HuH-7 (cell line): ENCODE measurements at places on chromosomes 2 and 18.

DNA sequence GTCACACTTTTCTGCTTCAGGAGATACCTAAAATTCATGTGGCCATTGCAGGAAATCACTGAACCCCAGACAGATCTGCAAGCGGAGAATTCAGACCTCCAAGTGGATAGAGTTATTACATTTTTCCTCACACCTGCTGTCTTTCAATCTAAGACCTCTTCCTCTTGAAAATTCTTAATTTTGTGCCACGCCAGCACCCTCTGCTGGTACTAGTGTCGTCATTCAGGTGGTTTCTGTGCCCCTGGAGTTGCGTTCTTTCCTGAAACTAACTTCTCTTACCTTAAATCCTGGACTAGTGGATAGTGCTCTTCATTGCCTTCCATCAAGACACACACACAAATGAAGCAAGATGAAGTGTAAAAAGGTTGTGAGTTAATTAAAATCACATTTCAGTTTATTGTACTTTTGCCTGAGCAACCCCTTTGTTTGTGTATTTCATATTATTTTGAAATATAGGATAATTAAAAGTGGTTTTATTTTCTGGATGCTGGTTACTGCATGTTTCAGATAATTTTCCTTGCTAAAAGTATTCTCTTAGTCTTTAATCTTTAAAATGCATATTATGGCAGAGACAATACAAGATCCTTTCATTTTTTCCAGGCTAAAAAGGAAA, 1.6 kb upstream of the DNER start:
- peak; percentile 23 for DNase-seq

GRCh38 chr2:237470914-237471313, 16.1 kb upstream of the MLPH start:
- DNase-seq, result no peak

DNA sequence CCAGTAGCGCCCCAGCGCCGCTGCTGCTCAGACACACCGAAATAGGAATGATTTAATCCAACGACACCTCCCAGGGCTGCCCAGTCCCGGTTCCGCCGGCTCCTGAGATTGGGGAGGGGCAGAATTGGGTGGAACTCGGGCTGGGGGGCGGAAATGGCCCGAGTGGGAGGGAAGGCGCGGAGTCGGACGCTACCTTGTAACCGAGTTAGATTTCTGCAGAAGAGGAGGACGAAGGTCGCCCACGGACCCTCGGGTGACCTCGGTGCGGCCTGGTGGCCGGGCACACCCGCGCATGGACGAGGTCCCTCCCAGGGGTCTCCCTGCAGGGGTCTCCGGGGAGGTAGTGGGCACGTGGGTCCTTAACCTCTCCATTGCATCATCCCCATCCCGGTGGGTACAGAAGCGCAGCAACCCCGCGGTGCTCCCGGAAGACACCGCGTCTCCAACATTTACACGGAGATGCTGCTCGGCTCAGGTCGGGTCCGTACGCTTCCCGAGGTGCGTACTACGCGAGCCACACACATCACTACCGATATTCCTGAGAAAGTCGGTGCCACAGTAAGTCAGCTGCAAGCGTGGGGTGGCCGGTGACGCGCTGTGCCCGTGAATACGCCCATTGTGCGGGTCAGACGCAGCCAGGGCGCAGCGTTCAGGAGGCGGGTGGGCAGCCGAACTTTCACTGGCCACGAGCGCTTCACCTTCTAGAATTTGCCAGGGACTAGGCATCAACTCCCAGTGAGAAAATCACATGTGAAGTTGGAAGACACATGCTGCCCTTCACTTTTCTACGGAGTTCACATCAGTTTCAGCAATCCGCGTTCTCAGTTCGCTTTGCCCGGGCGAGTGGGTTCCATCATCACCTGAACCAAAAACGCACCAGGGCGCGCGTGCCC, 3.0 kb downstream of the ZNF516 start:
- peak; percentile 26 for DNase-seq

- no peak for DNase-seq
Observed at GRCh38 chr2:84194949-84195644, 264.0 kb downstream of the SUCLG1 start.

- no peak for DNase-seq
Observed at GRCh38 chr18:6982398-6982797, 135.2 kb downstream of the LAMA1 start.

DNA sequence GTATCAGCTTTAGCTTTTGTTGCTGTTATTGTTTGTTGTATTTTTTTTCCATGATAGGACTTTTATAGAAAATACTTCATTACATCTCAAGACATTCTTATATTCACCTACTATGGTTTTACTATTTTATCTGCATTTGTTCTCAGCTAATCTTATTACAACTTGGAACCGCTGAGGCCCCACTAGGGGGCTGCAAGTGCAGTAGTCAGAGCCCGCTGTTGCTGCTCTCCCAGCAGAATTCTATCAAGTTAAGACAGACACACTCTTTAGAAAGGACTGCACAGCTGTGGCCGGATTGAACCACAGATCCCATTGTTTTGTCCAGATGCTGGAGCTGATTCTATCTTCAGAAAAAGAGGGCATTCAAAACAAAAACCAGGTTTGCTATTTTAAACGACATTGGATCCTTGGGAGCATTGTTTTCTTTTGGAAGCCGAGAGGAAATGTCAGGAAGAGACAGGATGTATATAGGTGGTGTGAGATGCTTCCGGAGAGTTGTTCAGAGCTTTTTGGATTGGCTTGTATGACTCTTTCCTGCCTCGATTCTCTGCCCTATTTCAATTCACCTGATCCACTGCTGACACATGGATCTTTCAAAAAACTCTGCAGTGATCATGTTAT, 105.7 kb upstream of the GAREM1 start:
- peak; percentile 9 for DNase-seq

GRCh38 chr2:160582490-160583145, 89.0 kb upstream of the RBMS1 start:
- no peak for DNase-seq

DNA sequence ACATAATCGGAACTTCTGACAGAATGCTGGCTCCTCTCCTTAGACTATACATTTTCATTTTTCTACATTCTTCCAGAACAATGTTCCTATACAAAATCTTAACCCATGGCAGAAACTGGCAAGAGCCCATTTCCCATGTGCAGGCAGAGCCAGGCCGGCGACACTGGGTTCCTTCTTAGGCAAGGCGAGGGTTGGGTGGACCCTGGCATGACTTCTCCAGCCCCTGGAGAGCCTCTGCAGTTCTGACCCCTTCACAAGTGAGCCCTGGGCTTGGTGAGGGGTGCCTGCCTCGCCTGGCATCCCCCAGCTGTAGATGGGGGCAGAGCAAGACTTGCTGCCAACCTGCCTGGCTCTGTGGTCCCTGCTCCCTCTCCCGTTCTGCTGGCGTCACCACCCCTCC, 5.0 kb downstream of the GYPC start:
- no peak for DNase-seq

DNA sequence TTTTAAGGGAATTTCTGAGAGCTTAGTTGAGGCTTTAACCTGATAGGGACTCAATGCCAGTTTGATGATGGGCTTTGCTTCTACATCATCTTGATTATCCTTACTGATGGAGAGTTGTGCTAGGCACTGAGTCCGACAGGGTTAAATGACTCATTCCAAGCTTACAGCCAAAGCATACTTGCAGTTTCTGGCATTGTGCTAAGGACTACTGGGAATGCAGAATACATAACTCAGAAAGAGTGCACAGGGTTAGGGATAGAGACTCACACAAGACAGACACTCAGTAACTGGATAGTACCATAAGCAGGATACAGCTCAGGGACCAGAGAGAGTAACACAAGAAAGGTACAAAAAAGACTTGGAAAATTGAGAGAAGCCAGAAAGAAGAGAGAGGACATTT, 94.1 kb upstream of the SLC14A2 start:
- DNase-seq, result no peak

DNA sequence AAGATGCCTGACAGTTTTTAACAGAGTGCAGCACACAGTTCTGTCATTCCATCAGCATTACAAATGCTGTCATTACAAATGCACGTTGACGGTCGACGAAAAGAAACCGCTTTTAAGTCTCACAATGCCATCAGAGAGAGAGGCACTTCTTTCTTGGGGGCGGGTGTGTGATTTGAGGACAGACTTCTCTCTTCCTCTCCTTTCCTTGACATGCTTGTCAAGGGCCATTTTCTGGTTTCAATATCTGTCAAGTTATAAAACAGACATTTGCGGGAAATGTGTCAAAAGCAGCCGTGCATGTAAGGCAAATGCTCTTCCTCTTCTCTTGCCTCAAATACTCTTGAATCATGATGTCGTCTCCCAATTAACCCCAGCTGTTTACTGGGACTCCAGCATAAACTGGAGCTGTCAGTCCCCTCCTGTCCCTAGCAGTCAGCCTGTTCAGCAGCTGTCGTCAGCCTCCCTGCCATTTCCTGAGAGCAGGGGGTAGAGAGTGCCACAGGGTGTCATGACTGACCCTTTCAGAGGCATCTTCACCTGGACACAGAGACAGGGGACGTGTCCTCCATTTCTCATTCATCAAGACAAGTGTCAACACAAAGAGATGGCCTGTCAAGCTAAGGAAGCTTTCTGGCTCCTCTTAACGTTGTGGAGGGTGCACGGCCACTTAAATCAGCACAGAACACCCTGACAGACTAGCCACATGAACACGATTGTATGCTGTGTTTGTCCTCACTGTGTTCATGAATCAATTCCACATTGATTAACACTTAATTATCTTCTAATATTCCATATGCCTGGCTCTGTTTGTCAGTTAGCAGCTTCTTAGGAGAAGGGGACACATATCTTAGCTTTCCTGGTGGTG, 305.4 kb upstream of the RAB6C start:
- no peak for DNase-seq

GRCh38 chr18:58064406-58064998, 20.5 kb downstream of the NEDD4L start:
- no peak for DNase-seq

- no peak for DNase-seq
Observed at GRCh38 chr2:177403838-177404237, 11.3 kb downstream of the AGPS start.

DNA sequence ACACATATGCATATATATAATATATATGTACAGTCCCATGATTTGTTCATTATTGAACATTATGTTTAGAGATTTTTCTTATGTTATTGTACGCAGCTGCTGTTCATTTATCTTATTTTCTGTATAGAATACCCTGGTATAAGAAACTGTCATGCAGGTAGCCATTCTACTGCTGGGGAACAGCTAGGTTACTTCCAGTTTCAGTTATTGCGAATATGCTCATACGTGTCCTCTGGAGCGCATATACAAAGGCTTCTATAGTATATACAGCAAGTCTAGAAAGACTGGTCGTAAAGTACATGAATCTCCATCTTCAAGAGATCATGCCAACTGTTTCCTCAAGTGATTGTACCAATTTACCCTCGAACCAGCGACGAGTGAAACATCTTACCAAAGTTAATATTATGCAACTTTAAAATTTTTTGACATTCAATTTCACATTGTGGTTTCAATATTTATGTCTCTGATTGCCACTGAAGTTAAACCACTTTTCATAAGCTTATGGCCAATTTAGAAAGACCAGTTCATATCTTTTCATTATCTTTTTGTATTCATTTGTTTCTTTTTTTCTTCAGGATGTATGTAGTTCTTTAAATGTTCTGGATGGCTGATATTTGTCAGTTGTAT, 53.5 kb downstream of the RDH14 start:
- DNase-seq, result no peak

DNA sequence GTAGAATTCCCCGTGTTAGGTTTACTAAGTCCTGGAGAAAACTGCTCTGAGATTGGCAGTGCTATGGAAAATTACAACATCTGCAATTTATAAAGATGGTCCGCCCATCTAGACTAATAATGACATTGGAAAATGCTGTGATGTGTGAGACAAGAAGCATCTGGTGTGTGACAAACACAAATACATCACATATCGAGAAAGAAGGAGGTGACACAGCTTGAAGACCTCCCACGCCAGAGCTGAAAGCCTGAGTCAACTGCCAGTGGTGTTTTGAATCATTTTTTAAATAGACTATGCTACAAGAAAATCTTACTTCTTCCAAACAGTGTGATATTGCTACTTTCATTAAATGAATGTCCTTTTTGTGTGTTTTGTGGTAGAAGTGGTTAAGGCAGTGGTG, 8.6 kb upstream of the ANO7 start:
- no peak for DNase-seq

GRCh38 chr2:135963841-135964240, 21.6 kb downstream of the DARS1 start:
- no peak for DNase-seq

- no peak for DNase-seq
Observed at GRCh38 chr2:219918944-219919343, 291.5 kb downstream of the SLC4A3 start.

DNA sequence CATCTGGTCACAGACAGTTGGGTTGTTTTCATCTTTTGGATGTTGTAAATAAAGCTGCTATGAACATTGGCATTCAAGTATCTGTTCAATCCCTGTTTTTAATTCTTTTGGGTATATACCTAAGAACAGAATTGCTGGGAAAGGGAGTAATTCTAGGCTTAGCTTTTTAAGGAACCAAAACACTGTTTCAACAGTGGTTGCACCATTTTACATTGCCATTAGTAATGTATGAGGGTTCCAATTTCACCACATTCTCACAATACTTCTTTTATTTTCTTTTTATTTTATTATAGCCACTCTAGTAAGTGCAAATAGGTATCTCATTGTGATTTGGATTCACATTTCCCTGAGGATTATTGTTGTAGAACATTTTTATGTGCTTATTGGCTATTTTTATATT, 108.9 kb upstream of the GLS start:
- no peak for DNase-seq

DNA sequence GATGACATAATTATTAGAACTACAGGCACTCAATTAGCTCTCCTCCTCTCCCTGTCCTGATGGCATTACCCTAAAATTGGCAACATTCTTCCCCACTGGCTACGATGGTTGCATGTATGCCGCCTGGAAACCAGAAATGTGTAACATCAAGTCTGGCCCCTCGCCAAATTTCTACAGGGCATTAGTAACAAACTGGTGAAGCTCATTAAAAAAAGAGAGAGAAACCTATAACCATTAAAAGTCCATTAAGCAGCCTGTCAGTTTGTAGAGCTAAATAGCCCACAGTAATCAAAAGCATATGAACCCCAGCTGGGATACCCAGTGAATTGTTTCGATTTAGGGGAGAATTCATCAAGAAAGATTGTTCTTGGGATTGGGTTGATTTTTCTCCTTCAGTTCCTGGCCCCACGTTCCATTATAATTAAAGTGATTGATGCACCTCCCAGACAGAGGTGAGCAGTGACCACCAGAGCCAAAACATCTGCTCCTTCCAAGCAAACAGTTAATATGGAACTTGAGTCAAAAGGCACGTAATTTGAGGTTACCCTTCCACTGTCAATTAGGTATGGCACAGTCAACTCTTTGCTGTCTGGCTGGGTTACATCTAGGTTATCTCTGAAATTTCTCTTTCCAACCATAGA, 208.6 kb downstream of the C1D start:
- no peak for DNase-seq

DNA sequence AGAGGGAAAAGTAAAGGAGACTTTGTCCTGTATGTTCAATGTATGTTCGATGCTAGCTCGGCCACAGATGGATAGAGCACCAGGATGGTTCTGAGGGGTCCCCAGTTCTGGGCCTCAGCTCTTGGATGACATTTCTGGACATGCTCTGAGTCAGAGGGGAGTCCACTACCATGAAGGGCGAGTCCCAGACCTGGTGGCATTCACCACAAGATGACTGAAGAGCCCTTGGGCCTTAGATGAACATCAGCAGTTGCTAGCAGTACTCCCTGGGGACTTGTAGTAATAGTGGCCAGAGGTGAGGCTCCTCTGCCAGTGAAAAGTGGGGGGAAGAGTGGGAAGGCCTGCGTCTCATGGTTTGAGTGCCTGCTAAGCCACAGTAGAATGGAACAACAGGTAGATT, 109.5 kb downstream of the GRB14 start:
- no peak for DNase-seq

- DNase-seq, result no peak
Observed at GRCh38 chr2:77395011-77395410, 127.2 kb downstream of the LRRTM4 start.
